ENCODE measurements at places on chromosomes 7 and 10.

DNA sequence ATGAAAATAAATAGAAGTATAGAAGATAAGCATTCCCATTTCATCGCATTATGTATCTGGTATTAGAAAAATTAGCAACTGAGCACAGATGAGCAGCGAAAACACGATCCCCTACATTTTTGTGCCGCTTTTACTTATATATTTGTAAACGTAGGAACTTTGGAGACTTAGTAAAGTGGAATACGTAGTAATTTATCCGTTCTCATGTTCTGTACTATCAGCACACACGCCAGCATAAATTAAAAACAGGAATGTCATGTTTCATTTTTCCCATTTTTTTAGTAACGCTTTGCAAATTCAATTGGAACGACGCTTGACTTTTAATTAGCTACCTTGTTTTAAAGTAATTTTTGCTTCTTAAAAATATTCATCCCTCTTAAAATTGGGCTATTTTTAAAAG lies 2.4 kb downstream of the ZNRF2 start:
- no peak for DNase-seq

GRCh38 chr10:22427101-22427500 lies 81.8 kb downstream of the SPAG6 start:
- DNase-seq: no peak

DNA sequence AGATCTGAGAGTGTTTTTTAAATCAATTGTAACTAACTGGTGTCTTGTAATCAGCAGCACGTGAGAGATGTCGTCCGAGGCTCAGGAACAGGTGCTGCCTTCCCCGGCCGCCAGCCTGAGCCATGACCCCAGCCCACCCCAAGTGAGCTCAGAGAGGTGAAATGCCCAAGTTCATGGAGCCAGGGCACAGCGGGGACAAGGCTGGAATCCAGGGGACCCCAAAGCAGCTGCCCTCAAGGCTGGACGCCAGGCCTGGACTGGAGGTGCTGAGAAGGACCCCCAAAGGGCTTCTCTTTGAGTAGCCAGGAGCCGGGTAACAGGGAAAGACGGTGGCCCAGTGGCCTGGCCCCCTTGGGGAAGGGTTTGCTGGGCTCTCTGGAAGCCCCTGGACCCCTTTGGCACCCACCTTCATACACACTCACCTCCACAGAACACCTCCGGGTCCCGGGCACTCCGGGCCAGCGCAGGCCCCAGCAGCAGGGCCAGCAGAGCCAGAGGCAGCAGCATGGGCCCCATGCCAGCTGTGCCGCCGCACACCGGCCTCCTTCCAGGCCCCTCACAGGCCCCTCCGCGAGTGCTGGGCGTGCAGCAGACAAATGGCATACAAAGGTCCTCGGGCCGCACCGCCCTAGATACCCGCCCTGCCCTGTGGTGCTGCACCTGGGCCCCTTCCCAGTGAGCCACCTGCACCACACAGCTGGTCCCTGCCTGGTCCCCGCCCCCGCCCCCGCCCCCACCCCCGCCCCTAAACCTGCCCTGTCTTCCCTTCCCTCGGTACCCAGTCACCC lies 24.0 kb upstream of the CNPY1 start:
- no peak for DNase-seq

- DNase-seq: no peak
Measured at GRCh38 chr10:103800789-103801540, 54.4 kb downstream of the SH3PXD2A start.

DNA sequence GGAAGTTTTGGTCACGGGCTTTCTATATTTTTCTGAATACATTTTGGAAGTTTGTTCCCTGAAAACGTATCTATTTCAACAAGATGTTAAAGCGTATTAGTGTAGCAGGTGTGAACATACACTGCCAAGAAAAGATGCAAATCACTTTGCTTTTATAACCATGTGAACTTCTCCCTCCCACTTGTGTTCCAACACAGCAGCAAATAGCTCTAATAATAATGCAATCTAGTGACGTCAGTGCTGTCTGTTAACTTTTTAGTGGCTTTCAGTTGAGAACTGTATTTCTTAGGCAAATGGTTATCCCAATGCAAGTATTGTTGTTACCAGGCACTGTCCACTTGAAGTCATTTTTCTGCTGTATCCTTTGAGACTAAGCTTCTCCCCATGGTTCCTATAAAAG lies 188.4 kb upstream of the IGFBP3 start:
- DNase-seq: no peak

- no peak for DNase-seq
Measured at GRCh38 chr10:30751678-30752331, 122.3 kb upstream of the LYZL2 start.

GRCh38 chr10:62614389-62615157 lies 189.9 kb upstream of the ADO start:
- DNase-seq: no peak

DNA sequence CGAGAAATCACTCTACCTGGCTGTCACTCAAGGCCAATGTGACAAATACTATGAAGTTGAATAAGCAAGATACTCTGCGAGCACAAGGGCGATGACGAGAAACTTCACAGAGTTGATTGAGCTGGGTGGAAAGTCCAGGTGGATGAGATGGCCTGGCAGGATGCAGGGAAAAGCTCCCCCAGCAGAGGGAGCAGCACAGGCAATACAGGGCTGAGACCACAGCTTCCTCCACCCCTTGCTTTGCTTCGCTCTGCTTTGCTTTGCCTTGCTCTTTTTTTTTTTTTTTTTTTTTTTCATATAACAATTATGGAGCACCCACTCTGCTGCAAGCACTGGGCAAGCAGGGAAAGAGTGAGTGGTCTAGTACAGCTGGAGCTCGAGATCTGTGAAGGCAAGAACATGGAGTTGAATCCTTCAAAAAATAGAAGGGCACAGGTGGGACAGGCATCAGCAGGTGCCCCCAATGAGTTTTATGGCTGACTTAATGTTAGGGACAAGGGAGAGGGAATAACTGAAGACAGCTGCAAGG lies 88.3 kb downstream of the CABCOCO1 start:
- peak; percentile 29 for DNase-seq

- DNase-seq: no peak
Measured at GRCh38 chr7:134814730-134815364, 35.4 kb downstream of the CALD1 start.

GRCh38 chr10:22742678-22743077 lies 28.3 kb upstream of the PIP4K2A start:
- no peak for DNase-seq

DNA sequence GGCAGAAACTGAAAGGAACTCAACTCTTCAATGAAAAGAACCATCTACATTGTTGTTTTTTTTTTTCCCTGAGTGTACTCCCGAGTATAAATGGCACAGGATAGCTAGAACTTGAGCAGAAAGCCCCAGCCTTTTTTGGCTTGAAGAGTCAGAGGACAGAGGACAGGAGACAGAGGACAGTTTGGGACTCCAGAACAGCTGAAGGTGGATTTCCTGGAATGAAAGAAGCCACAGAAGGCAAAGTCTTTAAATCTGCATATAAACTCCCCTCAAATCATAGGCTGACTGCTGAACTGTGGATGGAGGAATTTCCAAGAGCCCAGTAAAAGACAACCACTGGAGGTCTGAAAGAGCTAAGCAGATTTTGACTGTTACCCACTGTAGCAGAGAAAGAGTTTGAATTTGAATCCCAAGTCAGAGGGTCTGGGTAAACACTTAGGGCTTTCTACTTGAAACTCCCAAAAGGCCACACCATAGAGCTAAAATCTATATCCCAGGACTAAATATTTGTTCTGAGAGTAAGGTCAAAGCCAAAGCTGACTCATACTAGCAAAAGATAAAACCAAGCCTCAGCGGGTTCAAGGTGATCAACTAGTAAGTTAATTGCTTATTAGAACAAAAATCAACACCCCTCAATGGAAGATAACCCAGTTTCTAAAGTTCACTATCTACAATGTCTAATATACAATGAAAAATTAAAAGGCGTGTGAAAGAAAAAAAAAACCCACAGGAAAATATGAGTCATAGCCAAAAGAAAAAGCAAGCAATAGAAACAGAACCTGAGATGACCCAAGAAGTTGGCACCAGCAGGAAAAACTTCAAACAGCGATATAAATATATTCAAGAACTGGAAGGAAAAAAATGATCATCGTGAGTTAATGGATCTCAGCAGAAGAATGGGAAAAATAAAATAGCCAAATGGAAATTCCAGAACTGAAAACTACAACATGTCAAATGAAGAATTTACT lies 1.8 kb upstream of the OPN1SW start:
- DNase-seq: no peak

DNA sequence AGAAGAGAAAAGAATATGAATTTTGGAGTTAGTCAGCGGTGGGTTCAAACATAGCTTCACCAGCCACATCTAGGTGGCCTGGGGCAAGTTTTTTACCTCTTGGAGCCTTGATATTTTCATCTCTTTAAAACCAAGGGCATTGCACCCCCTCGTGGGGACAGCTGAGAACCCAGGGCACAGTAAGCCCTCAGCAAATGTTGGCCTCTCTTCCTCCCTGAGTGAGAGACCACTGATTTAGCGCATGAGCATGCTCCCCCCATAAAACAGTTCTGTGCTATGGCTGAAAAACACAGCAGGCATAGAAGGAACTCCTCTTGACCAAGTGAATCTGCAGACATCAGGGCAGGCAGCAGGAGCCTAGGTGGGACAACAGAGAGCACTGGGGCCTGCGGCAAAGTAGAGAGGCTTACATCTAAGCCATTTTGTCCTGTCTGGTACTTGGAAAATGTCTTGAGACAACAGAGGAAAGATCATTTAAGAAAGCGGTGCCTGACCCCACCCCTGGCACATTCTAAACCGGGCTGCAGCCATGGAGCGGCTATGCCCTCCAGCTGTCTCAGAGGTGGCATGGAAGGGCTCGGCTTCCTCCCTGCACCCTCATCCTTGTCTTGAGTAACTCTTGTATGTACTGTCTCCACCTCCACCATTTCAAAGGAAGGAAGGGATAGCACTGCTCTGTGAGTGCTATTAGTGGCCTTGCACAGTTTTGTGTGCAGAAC lies 94.7 kb downstream of the ARHGAP22 start:
- no peak for DNase-seq

DNA sequence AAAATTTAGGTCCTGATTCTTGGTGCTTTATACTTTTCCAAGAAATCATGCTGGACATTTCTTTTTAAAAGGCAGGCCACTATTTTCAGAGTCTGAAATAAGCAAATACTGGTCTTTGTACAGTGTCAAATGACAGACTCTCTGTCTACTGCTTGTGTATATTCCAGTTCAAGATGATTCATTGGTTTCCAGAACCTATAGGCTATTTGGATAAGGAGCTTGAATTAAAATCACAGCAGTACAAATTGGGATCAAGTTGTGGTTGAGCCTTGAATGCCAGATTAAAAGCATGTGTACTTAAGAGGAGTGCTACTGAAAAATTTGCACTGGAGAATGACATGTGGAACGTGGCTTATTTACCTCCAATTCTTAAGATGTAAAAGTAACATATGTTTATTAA lies 10.7 kb downstream of the KMT2E start:
- no peak for DNase-seq

- DNase-seq: no peak
Measured at GRCh38 chr7:151229249-151229648, 2.2 kb upstream of the ABCF2 start.

DNA sequence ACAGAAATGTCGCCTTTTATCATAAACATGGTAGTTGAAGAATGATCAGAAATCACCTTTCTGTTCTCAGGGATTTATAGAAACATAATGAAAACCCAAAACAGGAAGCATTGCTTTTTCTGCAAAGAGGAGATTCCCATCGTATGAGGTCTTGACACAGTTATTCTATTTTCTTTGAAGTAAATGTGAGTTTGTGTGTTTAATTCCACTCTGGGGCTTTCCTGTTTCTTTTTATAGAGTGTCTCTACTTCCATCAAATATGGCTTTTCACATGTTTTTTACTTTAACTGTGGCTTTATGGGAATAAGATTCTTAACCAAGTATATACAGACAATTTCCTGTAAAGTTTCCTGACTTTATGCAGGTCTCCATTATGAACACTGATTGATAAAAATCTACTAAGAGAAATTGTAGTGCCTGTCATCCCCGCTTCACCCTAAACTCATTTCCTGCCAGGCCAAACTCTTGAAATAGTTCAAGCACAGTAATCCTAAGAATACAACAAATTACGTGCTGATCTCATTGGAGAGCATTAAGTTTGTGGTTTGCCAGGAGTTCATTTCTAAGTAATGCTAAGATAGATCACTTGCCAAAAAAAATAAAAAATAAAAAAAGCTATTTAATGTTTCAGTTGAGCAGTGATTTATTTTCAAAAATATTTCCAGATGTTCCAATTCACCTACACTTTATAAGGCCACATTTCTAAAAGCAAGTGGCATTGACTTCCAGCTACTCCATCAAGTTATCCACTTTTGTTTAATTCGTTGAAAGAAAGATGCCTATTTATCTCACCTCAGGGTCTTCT lies 52.2 kb upstream of the SEC61G start:
- no peak for DNase-seq

- no peak for DNase-seq
Measured at GRCh38 chr7:3440509-3440908, 139.5 kb downstream of the SDK1 start.

GRCh38 chr10:89283936-89284475 lies 17.8 kb upstream of the IFIT2 start:
- no peak for DNase-seq
